ENCODE measurements at places on chromosomes 13 and 19.
A peak's percentile ranks its signal among the peaks of the same experiment; 100 is the strongest.

DNA sequence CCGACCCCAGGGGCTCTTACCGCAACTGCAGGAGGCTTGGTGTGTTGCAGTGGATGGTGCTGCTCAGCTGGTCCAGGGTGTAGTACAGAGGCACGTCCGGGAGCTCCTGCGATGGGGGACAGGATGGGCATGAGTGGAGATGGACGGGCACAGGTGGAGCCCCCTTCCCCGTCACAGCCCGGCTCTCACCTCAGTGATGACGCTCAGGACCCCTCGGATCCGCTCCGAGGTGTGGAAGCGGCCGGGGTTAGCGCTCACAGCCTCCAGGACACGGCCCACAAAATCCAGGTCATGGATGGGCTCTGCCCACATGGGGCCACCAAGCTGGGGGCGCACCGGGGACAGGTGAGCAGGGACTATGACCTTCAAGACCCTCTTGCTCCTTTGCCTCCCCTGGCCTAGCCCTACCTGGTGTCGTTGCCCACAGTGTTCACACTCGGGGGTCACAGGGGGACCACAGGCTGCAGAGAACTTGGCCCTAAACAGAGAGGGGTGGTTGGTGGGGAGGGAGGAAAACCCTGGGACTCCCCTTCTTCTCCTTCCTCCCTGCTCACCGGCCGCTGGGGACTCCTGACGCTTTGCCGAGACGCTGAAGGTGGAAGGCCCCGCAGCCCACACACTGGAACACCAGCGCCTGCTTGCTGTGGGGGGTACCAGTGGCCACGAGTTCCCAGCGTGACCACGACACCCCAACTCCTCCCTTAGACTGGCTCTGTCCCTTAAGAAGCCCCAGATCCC is 6.9 kb upstream of the LYL1 start:
- no peak for DNase-seq

- no peak for DNase-seq
These were observed 1448.0 kb upstream of the MIR17HG start for GRCh38 chr13:89899302-89900103.

DNA sequence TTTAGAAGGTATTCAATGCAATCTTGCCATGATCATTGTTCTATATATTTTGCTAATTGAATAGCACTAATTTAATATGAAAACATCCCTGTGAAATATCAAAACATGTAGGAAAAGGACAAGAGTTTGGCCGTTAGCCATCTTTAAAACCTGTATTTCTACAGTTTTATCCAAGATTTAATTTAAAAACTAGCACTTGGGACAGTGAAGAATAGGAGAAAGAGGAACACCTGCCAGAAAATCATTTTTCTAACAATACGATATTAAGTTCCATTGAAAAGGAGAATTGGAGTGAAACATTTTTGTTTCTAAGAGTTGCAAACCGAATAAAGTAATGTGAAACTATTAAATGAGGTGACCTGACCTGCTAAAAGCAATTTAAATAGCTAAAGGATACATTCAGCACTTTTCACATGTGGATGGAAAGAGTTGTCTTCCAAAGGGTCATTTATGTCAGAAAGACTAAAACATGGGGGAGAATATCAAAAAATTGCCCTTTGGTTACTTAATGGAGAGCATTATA is 1673.6 kb upstream of the MIR17HG start:
- DNase-seq, result no peak

- peak; percentile 80 for DNase-seq
These were observed 6.4 kb downstream of the ANGPTL6 start for GRCh38 chr19:10095948-10096614.

GRCh38 chr13:28282451-28282850 is 144.1 kb downstream of the PAN3 start:
- DNase-seq, result no peak

DNA sequence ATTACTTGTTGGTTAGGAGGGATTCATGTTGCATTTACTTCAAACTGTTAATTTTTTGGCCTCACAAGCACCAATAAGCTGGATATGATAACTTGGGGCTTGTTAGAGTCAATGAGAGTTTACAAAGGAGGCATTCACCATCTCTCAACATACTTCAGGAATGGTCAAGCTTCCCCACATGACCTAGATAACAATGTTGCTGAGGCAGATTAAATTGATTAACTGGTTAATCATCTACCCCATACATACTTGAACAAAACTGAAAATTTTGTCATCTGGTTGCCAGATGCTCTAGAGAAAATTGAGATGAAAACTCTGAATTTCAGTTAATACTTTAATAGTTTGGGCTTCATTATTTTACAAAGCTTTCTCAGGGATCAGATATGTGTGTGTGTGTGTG is 43.0 kb upstream of the UBL3 start:
- DNase-seq, result no peak

DNA sequence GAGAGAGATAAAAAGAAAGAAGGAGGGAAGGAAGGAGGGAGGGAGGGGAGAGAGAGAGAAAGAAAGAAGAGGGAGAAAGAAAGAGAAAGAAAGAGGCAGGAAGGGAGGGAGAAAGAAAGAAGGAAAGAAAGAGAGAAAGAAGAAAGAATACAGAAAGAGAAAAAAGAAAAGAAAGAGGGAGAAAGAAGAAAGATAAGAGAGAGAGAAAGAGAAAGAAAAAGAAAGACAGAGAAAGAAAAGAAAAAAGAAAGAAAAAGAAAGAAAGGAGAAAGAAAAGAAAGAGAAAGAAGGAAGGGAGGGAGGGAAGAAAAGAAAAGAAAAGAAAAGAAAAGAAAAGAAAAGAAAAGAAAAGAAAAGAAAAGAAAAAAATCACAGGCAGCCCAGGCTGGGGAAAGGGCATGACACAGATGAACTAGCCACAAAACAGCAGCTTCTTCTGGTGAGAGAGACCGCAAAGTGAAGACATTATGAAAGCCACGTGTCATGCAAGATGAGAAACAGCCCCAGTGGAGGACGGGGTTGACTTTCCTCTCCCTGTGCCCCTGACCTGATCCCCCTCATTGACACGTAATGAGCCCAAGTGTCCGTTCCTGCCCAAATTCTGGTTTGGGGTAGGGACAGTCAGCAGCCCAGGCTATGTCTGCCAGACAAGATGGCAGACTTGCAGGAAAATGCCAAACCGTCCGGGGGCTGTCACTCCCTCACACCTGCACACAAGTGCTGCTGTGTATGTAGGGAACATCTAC is 102.1 kb downstream of the INSR start:
- DNase-seq, result no peak

DNA sequence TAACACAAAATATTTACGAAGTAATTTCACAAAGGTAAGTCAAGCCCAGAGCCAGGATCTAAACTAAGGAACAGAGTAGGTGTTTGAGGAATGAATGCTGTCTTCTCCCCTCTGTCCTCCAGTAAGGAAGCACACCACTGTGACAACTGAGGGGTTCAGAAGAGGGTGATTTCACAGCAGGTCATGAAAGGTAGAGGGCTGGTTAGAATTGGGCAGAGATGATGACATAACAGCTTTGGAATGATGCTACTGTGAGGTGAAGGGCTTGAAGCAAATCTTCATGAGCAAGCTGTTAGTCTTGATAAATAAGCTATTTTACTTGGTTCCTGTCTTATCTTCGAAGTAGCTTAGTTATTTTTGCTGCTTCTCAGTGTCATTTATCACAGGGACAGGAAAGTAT is 498.6 kb downstream of the FGF9 start:
- DNase-seq, result no peak

- no peak for DNase-seq
These were observed 667 bp downstream of the ZNF878 start for GRCh38 chr19:12052091-12052496.

GRCh38 chr19:48997972-48998371 is 4.3 kb downstream of the RUVBL2 start:
- peak; percentile 54 for DNase-seq

DNA sequence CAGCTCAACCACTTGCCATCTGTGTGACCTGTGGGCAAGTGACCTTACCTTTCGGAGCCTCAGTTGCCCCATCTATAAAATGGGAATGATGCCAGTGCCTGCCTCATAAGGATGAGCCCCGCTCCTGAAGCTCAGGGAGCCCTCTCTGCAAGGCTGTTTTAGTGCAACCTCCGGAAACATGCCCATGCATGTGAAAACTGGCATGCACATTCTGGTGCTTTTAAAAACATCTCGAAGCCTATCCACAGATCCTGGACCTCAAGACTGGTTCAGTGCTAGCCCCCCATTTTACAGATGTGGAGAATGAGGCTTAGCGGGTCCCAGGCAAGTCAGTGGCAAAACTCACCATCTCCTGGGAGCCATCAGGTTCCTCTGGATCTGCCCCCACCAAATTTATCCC is 5.6 kb downstream of the CADM4 start:
- DNase-seq, result no peak

- no peak for DNase-seq
These were observed 773.8 kb downstream of the GPC5 start for GRCh38 chr13:92172191-92172590.

- peak; percentile 12 for DNase-seq
These were observed 18.1 kb downstream of the N4BP2L1 start for GRCh38 chr13:32409561-32410421.

- DNase-seq, result no peak
These were observed 94.7 kb upstream of the PRR20A start for GRCh38 chr13:57045826-57046546.

DNA sequence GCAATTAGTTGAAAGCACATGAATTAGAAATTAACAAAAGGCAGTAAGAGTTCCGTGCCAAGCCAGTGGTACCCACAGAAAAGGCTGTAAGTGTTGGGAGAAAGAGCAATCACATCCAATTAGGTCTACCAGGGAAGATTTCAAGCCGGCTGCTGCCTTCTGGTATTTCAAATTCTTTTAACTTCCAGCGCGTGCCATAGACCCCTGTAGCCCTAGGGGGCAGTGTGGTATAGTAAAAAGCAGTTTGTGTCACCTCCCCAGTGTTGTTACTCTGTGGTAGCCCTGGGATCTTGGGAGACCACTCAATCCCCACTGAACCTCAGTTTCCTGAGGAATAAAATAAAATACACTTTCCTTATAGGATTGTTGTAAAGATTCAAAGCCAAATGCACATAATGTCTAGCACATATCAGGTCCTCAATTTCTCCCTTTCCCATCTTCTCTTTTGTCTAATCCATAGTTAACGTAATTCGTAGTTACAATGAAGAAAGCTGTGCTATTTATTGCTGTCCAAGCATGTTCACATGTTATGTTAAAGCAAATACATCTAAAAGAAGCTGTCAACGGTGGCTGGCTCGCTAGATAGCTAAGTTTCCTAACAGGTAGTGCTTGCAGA is 230.2 kb downstream of the TDRD3 start:
- peak; percentile 53 for DNase-seq

GRCh38 chr19:1826557-1827521 is 14.8 kb upstream of the ATP8B3 start:
- no peak for DNase-seq

- no peak for DNase-seq
These were observed 989 bp downstream of the TMEM145 start for GRCh38 chr19:42313840-42314755.

DNA sequence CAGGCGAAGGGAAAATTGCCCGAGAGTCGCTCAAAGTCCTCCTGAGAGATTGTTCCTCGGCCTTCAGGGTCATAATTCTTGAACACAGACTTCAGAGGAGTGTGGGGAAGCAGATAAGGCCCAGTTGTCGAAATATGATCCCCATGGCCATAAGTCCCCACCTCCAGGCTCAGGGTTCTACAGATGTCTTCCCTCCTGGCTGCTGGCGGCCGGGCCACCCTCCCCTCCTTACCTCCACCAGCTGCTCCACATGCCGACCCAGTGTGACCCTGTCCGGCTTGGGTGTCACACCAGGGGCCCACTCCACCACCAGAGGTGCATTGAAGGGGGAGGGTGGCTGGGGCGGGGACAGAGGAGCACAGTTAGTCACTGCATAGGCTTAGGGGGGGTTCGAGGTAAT is 10.1 kb downstream of the FAM98C start:
- DNase-seq, result no peak

GRCh38 chr13:66344805-66345517 is 885.2 kb downstream of the PCDH9 start:
- DNase-seq, result no peak

DNA sequence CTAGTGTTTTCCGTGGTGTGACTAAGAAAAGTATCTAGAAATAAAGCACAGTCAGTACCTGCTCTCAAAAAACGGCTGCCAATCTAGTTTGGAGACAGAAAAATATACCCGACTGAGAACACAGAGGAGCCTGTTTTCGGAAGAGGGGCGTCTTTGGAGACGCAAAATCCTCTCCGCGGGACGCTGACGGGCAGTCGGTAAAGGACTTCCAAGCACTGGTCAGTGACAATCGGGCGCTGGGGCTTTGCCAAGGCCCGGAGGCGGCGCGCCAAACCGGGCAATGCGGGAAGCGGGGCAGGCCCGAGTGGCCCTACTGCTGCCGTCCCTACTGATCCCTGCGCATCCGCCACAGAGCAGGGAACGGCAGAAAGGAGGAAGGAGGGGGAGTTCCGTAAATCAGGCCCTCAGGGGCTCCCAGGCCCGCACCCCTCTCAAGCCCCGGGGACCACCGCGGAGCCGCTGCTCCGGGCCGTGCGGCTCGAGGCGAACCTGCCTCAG is 588 bp upstream of the DPY19L3 start:
- no peak for DNase-seq

DNA sequence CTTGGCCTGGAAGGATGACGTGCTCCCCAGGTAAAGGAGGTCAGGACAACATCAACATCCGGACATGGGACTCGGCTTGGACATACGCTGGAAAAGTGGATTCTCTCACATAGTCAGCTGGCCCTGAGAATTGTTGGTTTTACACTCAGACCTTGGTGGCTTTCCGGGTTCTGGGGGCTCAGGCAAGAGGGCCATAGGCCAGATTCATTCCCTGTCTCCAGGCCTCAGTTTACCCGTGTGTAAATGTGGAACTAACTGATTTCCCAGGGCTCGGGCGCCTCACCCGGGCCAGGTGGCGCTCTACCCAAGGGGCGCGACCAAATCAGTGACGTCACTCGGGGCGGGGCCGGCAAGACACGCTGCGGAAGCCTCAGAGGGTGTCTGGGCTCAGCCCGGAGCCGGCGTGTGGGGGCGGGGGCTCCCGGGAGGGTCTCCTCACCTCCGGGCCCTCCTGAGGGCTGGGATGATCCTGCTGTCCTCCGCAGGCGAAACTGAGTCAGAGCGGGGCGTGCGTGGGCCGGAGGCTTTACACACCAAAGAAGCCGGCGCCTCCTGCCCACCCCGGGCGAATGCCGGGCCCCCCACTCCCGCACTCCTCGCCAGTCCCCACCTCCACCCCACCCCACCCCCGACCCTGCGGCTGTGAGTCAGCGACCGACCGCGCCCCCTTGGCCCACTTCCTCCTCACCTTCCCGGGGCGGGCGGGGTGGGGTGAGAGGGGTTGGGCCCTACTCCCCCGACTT is 862 bp upstream of the VASP start:
- DNase-seq, result peak; percentile 85

Data from SK-N-DZ (cell line).